ENCODE measurements at places on chromosomes 6 and 20.

- no peak overlapping the region for H3K4me3 ChIP-seq
- no peaks in the 10 kb centered on the region for H3K36me3 ChIP-seq
- H3K27ac ChIP-seq, result no peak overlapping the region
- peaks cover 23% of the 10 kb centered on the region for H3K4me1 ChIP-seq
- DNase-seq, result no peak
- H3K27me3 ChIP-seq, result no peaks in the 10 kb centered on the region
Observed at GRCh38 chr6:14633479-14633878, 515.9 kb downstream of the CD83 start.

DNA sequence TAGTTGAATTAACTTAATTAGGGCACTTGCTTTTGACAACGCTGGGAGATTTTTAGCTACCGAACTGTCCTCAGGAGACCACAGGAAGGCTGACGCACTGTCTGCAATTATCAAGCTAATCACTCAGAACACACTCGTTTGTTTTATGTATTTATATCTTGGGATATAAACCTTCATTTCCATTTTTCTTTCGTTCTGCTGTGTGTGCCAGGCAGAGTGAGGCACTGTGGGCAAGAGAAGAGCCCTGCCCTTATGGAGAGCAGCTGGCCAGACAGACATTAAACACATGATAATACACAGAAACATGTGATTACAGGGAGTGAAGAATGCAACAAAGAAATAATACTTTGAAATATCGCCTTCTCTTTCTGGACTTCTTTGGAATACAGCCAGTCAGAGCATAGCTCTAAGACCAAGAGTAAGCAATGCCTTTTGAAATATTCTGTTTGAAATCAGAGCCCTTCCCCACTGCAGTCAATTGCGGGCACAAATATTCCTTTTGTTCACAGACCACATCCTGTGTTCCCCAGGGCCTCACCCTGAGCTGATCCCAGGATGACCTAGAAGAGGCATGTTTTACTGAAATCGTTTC, 96.8 kb downstream of the ANKRD60 start:
- H3K27ac ChIP-seq, result no peak overlapping the region
- H3K4me3 ChIP-seq, result no peak overlapping the region
- no peaks in the 10 kb centered on the region for H3K36me3 ChIP-seq
- no peaks in the 10 kb centered on the region for H3K4me1 ChIP-seq
- DNase-seq, result no peak

DNA sequence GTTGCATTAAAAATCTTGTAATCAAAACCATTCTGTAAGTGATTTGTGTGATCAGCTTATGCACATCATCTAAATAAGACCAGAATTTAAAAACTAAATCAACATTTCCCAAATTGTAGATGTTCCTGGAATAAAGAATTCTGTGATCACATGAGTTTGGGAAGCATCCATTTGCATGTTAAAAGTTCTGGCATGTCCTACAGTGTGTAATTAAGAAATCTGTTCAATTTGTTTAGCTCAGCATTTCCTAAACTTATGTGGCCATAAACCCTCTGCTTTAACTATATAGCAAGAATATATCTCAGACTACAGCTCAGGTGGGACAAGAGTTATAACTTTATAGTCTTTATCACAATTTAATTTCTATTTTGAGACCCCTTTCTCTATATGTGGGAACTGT, 399.1 kb downstream of the LAMA2 start:
- no peak overlapping the region for H3K4me3 ChIP-seq
- no peak overlapping the region for H3K27ac ChIP-seq
- H3K27me3 ChIP-seq, result no peaks in the 10 kb centered on the region

DNA sequence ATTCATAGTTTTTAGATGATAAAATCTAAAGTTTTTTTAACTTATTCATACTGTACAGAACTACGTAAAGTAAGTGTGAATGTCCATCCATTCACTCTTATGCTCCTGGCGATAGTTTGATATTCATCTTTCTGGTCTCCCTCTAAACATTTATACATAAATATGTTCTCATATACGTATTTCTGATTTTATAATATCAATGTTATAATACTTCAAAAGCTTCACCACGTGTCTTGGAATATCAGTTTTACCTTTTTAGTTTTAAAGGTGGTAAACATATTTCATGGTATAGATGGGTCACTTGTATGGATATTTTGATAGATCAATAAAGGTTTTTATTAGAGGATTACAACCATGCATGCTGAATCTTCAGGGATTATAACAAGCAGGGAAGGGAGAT, 10.3 kb upstream of the RHAG start:
- no peak for DNase-seq
- H3K36me3 ChIP-seq, result no peaks in the 10 kb centered on the region
- no peaks in the 10 kb centered on the region for H3K4me1 ChIP-seq
- no peak overlapping the region for H3K27ac ChIP-seq

- no peak overlapping the region for H3K4me3 ChIP-seq
- H3K27ac ChIP-seq, result no peak overlapping the region
- H3K36me3 ChIP-seq, result peaks cover 91% of the 10 kb centered on the region
- H3K4me1 ChIP-seq, result no peaks in the 10 kb centered on the region
Observed at GRCh38 chr6:110999634-111000270, 17.9 kb downstream of the RPF2 start.

GRCh38 chr6:96923871-96924493, 546 bp upstream of the KLHL32 start:
- H3K4me3 ChIP-seq, result peak overlapping the region; percentile 83
- H3K36me3 ChIP-seq, result no peaks in the 10 kb centered on the region
- no peak for DNase-seq
- peaks cover 12% of the 10 kb centered on the region for H3K4me1 ChIP-seq
- H3K27me3 ChIP-seq, result peaks cover 42% of the 10 kb centered on the region

DNA sequence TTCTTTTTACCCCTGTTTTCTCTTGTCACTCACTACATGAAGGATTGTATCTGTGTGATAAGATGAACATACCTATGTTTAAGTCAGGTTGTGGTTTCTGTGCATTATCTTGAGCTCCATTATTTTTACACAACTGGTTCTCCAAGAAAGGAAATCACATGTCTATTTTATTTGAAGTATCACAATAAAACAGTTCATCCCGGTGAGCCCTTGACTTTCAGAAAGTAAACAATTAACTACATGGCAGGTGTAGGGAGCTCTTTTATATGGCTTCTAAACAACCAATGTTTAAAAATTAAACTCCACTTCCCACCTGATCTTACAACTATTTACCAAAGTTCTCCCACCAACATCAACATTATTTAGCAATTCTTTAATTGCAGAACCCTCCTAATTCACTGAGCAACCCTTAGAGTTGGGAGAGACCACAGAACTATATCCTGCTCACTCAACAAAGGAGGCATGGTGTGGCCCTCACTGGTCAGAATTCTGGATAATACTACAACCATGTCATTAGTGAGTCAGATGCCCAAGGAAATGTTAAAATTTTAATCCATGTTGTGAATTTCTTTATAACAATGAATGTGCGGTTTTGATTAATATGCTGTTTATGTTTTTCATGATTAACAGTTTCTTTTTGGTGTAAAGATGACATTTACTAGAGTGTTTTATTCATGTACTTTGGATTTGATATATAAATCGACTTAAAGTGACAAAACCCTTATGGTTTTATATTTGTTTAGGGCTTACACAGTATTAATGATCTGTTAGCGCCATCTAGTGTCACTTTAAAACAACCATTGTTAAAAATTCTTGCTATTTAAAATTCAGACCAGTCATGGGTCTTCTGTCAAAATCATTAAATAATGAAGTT, 50.0 kb upstream of the SCGN start:
- no peak overlapping the region for H3K4me3 ChIP-seq
- no peaks in the 10 kb centered on the region for H3K36me3 ChIP-seq
- peak; percentile 16 for DNase-seq
- H3K27me3 ChIP-seq, result no peaks in the 10 kb centered on the region
- H3K27ac ChIP-seq, result no peak overlapping the region

- no peak for DNase-seq
- no peaks in the 10 kb centered on the region for H3K4me1 ChIP-seq
- no peak overlapping the region for H3K27ac ChIP-seq
- no peaks in the 10 kb centered on the region for H3K36me3 ChIP-seq
- H3K27me3 ChIP-seq, result no peaks in the 10 kb centered on the region
- no peak overlapping the region for H3K4me3 ChIP-seq
Observed at GRCh38 chr20:9160757-9161156, 91.9 kb downstream of the PLCB4 start.

GRCh38 chr20:50126662-50127061, 13.7 kb upstream of the UBE2V1 start:
- no peak overlapping the region for H3K27ac ChIP-seq
- no peaks in the 10 kb centered on the region for H3K4me1 ChIP-seq
- no peak for DNase-seq
- H3K27me3 ChIP-seq, result no peaks in the 10 kb centered on the region
- H3K4me3 ChIP-seq, result no peak overlapping the region

GRCh38 chr20:50041246-50041873, 58.6 kb downstream of the SNAI1 start:
- no peaks in the 10 kb centered on the region for H3K27me3 ChIP-seq
- no peak overlapping the region for H3K4me3 ChIP-seq
- H3K36me3 ChIP-seq, result no peaks in the 10 kb centered on the region
- peaks cover 23% of the 10 kb centered on the region for H3K4me1 ChIP-seq

DNA sequence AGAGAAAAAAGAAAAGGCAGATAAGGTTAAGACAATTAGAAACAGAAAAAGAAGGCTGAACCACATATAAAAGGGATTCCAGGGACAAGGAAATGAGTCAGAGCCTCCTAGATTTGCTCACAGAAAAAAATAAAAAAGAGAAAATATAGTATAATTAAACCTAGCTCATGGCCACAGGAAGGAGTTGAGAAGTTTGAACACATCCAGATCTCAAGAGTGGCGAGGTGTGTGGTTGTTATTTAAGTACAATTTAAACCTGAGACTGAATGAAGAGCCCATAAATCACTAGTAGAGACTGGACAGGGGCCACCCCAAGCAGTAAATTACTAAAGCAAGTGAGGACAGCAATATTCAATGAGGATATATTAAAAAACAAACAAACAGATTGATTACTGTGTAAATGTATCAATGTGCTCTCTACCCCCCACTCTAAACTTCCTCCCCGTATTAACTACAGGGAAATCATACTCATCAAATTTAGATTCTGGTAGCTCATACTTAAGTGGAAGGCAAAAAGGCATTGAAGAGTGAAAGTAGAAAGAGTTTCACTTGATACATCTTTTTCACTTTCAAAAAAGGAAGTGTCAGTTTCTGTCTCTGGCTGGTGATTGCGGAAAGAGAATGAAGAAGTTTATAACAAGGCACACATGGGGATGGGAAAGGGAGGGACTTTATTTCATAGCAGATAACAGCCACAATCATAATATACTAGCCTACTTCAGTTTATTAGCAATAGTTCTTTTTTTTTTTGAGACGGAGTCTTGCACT, 49.3 kb upstream of the SCAF8 start:
- no peaks in the 10 kb centered on the region for H3K27me3 ChIP-seq
- peak; percentile 51 for DNase-seq
- H3K27ac ChIP-seq, result peak overlapping the region; percentile 82
- peak overlapping the region; percentile 34 for H3K4me3 ChIP-seq
- peaks cover 17% of the 10 kb centered on the region for H3K4me1 ChIP-seq

- DNase-seq, result no peak
- peaks cover 40% of the 10 kb centered on the region for H3K36me3 ChIP-seq
Observed at GRCh38 chr6:52536424-52536916, 40.4 kb downstream of the TRAM2 start.

GRCh38 chr6:21666201-21666691, 72.7 kb downstream of the SOX4 start:
- peaks cover 43% of the 10 kb centered on the region for H3K27me3 ChIP-seq
- H3K4me1 ChIP-seq, result peaks cover 33% of the 10 kb centered on the region
- H3K27ac ChIP-seq, result no peak overlapping the region

- H3K27me3 ChIP-seq, result no peaks in the 10 kb centered on the region
- DNase-seq, result no peak
- no peaks in the 10 kb centered on the region for H3K4me1 ChIP-seq
- no peak overlapping the region for H3K27ac ChIP-seq
Observed at GRCh38 chr20:4045741-4046140, 30.4 kb upstream of the RNF24 start.

- no peak for DNase-seq
- no peaks in the 10 kb centered on the region for H3K36me3 ChIP-seq
- no peak overlapping the region for H3K4me3 ChIP-seq
- H3K27ac ChIP-seq, result no peak overlapping the region
- H3K27me3 ChIP-seq, result no peaks in the 10 kb centered on the region
Observed at GRCh38 chr20:46674253-46675083, 14.8 kb downstream of the TP53RK start.

GRCh38 chr6:144294016-144294415, 8.9 kb downstream of the UTRN start:
- DNase-seq, result no peak
- H3K27me3 ChIP-seq, result no peaks in the 10 kb centered on the region
- no peaks in the 10 kb centered on the region for H3K4me1 ChIP-seq
- peaks cover 51% of the 10 kb centered on the region for H3K36me3 ChIP-seq

DNA sequence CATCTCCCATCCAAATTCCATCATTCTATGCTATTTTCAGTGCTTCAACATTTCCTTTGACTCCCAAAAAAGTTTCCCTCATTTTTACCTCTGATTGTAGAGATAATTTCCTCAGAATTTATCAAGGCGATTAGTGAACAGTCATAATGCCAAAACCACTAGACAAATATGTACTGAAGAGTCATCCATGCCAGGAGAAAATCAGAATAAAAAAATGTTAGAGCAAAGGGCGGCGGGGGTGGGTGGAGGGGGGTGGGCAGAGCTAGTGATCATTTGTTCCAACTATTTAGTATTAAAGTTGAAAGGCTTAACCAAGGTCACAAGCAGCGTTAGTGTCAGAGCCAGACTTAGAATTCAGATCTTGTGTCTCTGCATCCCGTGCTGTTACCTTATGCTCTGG, 5.3 kb upstream of the ADGRF5 start:
- H3K27me3 ChIP-seq, result no peaks in the 10 kb centered on the region
- no peaks in the 10 kb centered on the region for H3K36me3 ChIP-seq
- H3K4me3 ChIP-seq, result no peak overlapping the region
- H3K27ac ChIP-seq, result no peak overlapping the region

GRCh38 chr6:36727505-36728021, 29.9 kb downstream of the RAB44 start:
- H3K4me3 ChIP-seq, result no peak overlapping the region
- no peaks in the 10 kb centered on the region for H3K27me3 ChIP-seq
- H3K36me3 ChIP-seq, result peaks cover 58% of the 10 kb centered on the region
- H3K27ac ChIP-seq, result peak overlapping the region; percentile 79

- H3K27me3 ChIP-seq, result no peaks in the 10 kb centered on the region
- H3K36me3 ChIP-seq, result no peaks in the 10 kb centered on the region
- no peak overlapping the region for H3K27ac ChIP-seq
- peaks cover 20% of the 10 kb centered on the region for H3K4me1 ChIP-seq
- H3K4me3 ChIP-seq, result no peak overlapping the region
- DNase-seq, result no peak
Observed at GRCh38 chr6:37095997-37096396, 74.0 kb upstream of the PIM1 start.

- no peaks in the 10 kb centered on the region for H3K27me3 ChIP-seq
- no peaks in the 10 kb centered on the region for H3K36me3 ChIP-seq
- no peak overlapping the region for H3K27ac ChIP-seq
- H3K4me1 ChIP-seq, result no peaks in the 10 kb centered on the region
- H3K4me3 ChIP-seq, result no peak overlapping the region
Observed at GRCh38 chr6:155378724-155379123, 64.4 kb upstream of the TFB1M start.

GRCh38 chr6:98835149-98836024, 1.0 kb downstream of the POU3F2 start:
- H3K27ac ChIP-seq, result no peak overlapping the region
- peak overlapping the region; percentile 76 for H3K4me3 ChIP-seq
- no peak for DNase-seq

- DNase-seq, result no peak
- H3K36me3 ChIP-seq, result no peaks in the 10 kb centered on the region
- H3K27me3 ChIP-seq, result peaks cover 38% of the 10 kb centered on the region
- peaks cover 17% of the 10 kb centered on the region for H3K4me1 ChIP-seq
- peak overlapping the region; percentile 94 for H3K4me3 ChIP-seq
Observed at GRCh38 chr6:27517928-27518787, 45.3 kb upstream of the ZNF184 start.
